ENCODE measurements at places on chromosomes 12 and 14. TPM values are rescaled to one million over a fixed set of nuclear protein-coding genes. Genes with fewer than 3 reads are reported as not detected.

Gene MYH7
- total RNA-seq: not detected

Gene MANSC4
- not detected for total RNA-seq

Gene TAS2R13
- 4.5 TPM for total RNA-seq

Gene FOXG1
- under 0.01 TPM for total RNA-seq

Gene RASSF9
- under 0.01 TPM for total RNA-seq

Gene KLRG1
- 0.22 TPM for total RNA-seq

All from articular chondrocyte of knee joint (primary cell).